ENCODE measurements at places on chromosomes 7 and 10.

- DNase-seq = no peak
Measured at GRCh38 chr7:10655031-10655430, 318.6 kb upstream of the PHF14 start.

GRCh38 chr7:108311446-108312168 is 144.6 kb downstream of the NRCAM start:
- no peak for DNase-seq

GRCh38 chr7:154442939-154443338 is 390.7 kb downstream of the DPP6 start:
- DNase-seq = no peak

DNA sequence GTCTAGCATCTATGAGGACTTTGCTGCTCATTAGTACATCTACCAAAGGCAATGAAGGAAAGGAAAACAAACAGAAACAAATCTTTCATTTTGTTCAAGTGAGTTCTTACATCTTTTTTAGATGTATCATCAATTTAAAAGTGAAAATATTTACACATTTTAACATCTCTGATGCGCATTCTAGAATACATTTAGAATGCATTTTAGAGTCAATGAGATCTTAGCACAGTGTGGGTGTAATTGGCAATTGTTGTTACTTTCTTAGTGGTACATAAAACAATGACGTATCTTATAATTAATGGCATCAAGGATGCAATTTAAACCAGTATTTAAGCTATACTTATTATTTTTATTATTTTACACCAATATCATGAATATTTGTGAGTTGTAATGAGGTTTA is 51.4 kb downstream of the TPK1 start:
- no peak for DNase-seq

- no peak for DNase-seq
Measured at GRCh38 chr10:80946073-80946472, 408.4 kb downstream of the SH2D4B start.

- DNase-seq = no peak
Measured at GRCh38 chr7:132500727-132501440, 75.4 kb downstream of the PLXNA4 start.

GRCh38 chr7:135232087-135232486 is 1.6 kb upstream of the STRA8 start:
- DNase-seq = no peak

DNA sequence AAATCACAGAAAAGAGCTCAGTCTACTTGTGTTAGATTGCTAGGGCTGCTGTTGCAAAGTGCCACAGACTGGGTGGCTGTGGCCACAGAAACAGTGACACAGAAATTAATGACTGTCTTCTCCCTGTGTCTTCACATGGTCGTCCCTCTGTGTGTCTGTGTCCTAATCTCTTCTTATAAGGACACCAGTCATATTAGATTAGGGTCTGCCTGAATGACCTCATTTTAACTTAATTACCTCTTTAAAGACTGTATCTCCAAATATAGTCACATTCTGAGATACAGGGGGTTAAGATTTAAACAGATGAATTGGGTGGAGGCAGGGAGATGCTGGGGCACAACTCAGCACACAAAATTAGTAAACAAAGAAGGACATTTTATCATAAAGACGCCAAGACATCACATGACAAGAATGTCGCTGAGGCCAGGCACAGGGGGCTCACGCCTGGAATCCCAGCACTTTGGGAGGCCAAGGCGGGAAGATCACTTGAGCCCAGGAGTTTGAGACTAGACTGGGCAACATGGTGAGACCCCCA is 23.3 kb upstream of the PARD3 start:
- no peak for DNase-seq

DNA sequence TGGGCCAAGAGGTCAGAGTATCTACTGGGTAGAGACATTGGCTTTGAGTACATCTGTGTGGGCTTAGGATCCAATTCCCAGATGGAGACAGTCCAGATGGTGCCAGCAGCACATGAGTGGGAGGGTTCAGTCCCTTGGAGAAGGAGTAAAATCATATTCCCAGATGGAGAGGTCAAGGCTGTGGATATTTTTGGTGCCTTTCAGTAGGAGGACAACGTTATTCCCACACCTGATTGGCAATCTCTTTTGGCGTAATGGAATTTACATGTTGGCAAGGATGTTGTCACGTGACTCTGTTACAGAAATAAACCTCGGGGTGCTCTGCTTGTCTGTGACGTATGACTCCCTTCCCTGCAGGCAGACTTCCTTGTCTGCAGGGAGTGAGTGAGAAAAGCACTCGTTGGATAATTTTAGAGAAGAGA is 27.6 kb downstream of the NPS start:
- DNase-seq = no peak

GRCh38 chr7:149664666-149665065 is 108.7 kb downstream of the ZNF467 start:
- no peak for DNase-seq

DNA sequence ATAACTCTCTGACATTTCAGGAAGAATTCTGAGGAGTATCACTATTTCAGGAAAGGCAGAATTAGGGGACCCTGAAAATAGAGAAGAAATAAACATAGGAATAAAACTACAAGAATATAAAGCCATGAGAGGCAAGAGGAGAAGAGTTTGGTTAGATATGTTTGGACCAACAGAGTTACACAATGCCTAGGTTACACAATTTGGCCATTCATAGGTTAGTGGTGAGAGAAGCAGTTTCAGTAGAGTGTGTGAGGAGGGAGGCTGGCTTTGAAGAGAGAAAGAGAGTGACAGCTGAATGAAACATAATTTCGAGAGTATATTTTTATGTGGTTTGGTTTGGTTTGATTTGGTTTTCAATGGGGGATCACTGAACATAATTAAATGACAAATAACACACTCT is 783.2 kb upstream of the LRRN3 start:
- no peak for DNase-seq

GRCh38 chr7:2635810-2636701 is 4.3 kb downstream of the TTYH3 start:
- no peak for DNase-seq

- DNase-seq = no peak
Measured at GRCh38 chr7:150787321-150788281, 12.6 kb downstream of the TMEM176B start.

GRCh38 chr7:54796853-54797252 is 37.8 kb upstream of the SEC61G start:
- DNase-seq = no peak

GRCh38 chr7:127474457-127474856 is 81.9 kb upstream of the ZNF800 start:
- no peak for DNase-seq

DNA sequence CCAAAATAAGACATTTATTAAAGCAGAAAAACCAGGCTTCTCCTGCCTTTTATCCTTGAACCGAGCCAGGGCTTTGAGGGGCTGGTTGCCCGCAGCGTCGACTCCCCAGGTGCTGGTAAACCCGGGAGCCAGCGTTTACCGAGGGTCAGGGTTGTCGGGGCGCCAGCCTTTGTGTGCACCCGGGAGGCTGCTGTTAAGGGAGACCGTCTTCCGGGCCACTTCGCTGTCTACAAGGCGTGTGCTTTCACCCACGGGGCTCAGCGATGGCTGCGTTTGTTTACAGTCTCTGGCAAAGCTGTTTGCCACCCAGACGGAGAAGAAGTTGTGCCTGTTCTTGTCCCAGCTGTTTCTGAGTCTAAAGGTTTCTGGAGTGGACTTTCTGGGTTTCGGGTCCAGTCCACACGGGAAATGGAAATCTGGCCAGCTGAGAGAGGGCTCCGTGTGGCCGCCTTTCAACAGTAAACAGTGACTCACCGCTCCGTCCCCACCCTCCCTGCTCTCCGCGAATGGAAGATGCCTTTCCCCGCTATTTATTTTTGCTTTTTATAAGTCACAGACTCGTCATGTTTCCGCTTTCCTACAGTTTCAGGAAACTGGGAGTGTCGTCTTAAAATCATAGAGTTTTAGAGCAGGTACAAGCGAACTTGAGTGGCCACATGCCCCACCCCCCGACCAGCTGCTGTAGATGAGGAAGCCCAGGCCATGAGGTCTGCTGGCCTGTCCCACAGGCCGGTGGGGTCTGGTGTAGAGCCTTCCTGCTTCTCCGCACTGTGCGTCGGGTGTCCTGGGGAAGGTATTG is 2.2 kb downstream of the MAFK start:
- DNase-seq = peak; percentile 55

DNA sequence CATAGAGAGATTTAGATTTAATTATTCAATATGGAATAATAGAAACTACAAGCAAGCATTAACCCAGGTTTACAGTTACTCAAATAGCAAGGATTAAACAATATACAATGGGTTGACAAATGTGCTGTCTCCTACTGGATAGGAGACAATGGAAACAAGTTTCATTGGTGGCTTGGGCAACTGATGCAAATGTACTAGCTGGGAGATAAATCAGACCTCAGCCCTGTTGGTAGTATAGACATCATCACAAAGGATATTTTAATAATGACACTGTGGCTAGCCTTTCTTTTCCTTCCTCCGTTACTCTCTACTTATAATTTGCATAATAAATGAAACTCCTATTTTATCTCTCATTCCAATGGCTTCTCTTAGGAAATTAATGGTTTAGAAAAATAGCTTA is 96.5 kb upstream of the DKK1 start:
- DNase-seq = peak; percentile 9

- no peak for DNase-seq
Measured at GRCh38 chr7:78081888-78082287, 283.3 kb downstream of the PHTF2 start.

DNA sequence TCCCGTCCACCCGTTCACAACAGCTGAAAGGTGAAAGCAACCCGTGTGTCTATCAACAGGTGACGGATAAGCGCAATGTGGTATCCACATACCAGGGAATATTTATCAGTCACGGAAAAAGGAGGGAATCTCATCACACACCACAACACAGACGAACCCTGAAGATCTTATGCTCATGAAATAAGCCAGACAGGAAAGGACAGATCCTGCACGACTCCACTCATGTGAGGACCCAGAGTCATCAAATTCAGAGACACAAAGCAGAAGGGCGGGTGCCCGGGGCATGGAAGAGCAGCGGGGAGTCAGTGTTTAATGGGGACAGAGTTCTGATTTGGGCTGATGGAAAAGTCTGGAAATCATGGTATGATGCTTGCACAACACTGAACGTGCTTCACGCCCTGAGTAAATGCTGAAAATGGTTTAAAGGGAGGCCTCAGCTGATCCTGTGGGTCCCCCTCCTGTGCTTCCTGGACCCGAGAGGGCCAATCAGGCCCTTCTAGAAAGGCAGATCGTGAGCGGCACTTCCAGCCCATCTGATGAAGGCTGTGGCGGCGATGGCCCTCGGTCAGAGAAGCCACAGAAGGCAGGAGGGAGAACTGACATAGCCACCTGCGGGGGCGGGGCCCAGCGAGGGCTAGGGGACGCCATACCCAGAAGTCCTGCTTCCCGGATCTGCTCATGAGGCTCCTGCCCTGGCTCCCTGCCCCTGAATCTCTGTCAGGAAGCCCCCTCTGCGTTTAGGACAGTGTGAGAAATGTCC is 19.1 kb downstream of the WDR86 start:
- DNase-seq = no peak

DNA sequence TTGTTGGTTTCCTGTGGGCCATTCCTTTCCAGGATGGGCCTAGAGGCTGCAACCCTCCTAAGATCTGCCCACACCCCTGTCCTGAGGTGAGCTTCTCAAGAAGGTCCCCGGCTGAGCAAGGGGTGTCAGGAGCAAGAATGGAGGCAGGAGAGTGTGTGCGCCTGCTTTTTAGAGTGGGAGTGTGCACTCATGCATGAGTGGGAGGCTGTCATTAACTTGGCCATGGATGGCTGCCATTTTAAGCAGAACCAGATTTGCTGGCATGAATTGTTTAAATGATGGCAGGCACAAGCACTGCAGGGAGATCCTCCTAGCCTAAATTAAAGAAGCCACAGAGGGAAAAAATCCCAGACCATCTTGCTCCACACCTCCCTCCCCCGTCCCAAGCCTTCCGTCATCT is 2.9 kb upstream of the SGPL1 start:
- no peak for DNase-seq

DNA sequence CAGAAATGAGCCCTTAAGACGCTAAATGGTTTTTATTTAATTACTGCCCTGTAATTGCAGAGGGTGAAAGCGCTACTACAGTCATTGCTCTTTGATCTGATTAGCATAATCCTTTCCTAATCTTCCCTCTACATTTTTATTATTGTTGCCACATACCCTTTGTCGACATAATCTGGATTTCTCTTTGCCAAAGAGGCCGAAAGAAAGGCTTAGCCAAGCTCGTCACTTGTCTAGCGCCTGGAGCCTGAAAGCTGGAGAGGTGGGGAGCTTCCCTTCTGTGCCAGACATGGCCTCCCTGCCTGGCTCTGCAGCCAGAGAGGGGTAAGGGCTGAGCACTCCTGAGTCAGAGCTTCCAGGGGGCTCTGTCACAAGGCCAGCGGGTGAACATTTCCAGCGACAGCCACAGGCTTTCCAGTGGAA is 145.9 kb downstream of the PRKAG2 start:
- no peak for DNase-seq
